Colonic mucosa (tissue), 4 donors: ENCODE measurements at places on chromosomes 7 and 10. TPM values are rescaled to one million over a fixed set of nuclear protein-coding genes. Genes with fewer than 3 reads are reported as not detected.

DNA sequence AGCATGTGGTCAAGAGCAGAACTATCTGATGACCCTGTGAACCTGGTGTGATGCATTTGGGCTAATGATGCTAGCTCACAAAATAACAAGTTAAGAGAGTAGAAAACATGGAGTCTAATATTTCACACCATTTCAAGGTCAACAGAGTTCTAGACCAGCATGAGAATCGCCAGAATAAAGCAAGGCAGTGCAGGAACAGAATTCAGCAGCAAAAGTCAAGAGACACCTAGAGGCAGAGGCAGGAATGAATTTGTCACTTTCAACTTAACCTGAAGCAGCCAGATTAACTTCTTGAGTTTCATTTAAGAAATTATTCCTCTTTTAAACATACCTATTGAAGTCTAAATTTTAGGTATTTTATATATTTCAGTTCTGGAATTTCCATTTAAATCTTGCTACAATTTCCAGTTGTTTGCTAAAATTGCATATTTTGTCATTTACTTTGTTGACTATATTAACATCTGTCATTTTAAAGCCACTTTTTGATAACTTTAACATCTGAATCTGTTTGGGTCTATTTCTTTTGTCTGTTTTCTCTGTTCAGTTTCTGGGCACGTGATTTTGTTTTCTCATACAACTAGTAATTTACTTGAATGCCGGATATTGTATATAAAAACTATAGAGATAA, 44.2 kb upstream of the PRSS58 start:
- no peaks in the 10 kb centered on the region for H3K27me3 ChIP-seq
- no peaks in the 10 kb centered on the region for H3K36me3 ChIP-seq
- H3K4me1 ChIP-seq: no peaks in the 10 kb centered on the region
- no peak for DNase-seq
- H3K27ac ChIP-seq: no peak overlapping the region

- no peaks in the 10 kb centered on the region for H3K36me3 ChIP-seq
- DNase-seq: no peak
- no peak overlapping the region for H3K4me3 ChIP-seq
- no peak overlapping the region for H3K27ac ChIP-seq
- H3K27me3 ChIP-seq: no peaks in the 10 kb centered on the region
- no peaks in the 10 kb centered on the region for H3K4me1 ChIP-seq
These were observed 101.0 kb downstream of the SKIDA1 start for GRCh38 chr10:21424459-21424861.

- no peak overlapping the region for H3K27ac ChIP-seq
- DNase-seq: no peak
- H3K36me3 ChIP-seq: no peaks in the 10 kb centered on the region
- H3K4me1 ChIP-seq: no peaks in the 10 kb centered on the region
These were observed 127.8 kb downstream of the MGMT start for GRCh38 chr10:129594811-129595210.

DNA sequence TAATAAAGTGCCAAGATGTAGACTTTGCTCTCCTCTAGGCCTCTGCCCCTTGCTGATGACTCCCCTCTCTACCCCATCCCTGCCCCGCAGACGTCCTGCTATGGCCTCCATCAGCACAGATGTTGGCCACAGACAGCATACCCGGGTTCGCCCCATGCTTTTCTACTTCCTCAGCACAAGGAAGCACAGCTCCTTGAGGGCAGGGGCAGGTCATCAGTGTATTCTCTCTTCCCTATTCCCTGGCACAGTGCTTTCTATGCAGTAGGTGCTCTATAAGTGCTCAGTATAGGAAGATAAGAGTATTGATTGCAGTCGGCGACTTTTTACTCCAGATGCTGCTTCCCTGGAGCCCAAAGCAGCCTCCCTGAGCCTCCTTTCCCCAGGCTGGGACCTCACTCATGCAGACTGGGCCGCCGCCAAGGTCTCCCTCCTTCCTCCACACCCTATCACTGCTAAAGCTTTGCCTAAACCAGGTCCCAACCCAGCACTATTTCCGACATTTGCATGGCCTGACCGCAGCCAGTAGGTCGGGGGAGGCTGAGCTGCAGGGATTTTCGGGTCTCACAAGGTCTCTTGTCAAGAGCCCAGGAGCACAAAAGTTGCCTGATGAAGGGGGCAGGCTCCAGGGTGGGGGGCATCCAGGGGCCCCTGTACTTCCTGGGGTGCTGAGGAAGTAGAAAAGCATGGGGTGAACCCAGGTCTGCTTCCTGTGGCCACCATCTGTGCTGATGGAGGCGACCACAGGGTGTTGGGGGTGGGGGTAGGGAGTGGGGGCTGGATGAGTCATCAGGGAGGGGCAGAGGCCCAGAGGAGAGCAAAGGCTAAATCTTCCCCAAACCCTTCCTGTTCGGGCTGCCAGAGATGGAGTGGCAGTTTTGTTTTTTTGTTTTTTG, 8.0 kb downstream of the CALHM3 start:
- DNase-seq: peak; percentile 41
- H3K27me3 ChIP-seq: no peaks in the 10 kb centered on the region
- no peaks in the 10 kb centered on the region for H3K36me3 ChIP-seq

DNA sequence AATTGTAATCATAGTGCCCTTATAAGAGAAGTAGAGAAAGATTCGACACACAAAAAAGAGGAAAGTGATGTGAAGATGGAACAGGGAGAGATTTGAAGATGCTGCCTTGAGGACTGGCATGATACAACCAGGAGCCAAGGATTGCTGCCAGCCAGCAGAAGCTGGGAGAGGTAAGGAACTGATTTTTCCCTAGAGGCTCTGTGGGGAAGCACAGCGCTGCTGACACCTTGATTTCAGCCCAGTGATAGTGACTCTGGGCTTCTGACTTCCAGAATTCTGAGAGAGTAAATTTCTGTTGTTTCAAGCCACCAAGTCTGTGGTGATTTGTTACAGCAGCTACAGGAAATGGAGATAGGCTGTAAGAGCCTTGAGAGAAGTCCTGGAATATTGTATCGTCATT, 98.2 kb downstream of the RAB11FIP2 start:
- no peaks in the 10 kb centered on the region for H3K27me3 ChIP-seq
- H3K4me3 ChIP-seq: no peak overlapping the region
- DNase-seq: no peak
- H3K36me3 ChIP-seq: no peaks in the 10 kb centered on the region

DNA sequence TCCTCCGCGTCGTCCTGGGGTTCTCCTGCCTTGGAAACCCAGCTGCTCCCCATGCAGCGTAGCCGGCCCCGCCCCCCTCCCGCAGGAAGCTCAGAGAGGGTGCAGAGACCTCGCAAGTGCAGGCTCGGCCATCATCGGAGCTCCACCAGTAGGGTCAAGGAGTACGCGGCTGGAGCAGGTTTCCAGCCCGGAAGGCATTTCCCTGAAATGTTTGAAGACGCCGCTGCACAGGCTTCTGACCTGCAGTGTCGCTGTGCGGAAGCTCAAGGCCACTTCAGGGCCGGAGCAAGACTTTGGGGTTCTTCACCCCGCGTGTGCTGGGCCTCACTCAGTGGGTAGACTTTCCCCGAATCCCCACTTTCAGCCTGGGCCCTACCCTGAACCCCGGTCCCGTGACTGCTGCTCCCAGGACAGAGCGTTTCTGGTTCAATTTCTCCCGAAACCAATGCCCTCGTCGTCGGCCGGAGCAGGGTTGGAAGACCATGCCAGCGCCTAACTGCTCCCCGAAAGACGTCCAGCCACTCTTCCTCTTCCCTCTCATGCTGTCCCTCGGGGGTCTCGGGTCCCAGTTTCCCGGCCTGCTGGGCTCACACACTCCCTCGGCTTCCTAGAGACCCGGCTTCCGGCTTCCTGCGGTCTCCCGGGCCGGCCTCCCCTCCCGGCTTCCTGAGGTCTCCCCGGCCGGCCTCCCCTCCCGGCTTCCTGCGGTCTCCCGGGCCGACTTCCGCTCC, 52.1 kb downstream of the INSIG1 start:
- DNase-seq: no peak
- no peaks in the 10 kb centered on the region for H3K4me1 ChIP-seq
- H3K36me3 ChIP-seq: no peaks in the 10 kb centered on the region
- no peaks in the 10 kb centered on the region for H3K27me3 ChIP-seq
- H3K4me3 ChIP-seq: no peak overlapping the region

DNA sequence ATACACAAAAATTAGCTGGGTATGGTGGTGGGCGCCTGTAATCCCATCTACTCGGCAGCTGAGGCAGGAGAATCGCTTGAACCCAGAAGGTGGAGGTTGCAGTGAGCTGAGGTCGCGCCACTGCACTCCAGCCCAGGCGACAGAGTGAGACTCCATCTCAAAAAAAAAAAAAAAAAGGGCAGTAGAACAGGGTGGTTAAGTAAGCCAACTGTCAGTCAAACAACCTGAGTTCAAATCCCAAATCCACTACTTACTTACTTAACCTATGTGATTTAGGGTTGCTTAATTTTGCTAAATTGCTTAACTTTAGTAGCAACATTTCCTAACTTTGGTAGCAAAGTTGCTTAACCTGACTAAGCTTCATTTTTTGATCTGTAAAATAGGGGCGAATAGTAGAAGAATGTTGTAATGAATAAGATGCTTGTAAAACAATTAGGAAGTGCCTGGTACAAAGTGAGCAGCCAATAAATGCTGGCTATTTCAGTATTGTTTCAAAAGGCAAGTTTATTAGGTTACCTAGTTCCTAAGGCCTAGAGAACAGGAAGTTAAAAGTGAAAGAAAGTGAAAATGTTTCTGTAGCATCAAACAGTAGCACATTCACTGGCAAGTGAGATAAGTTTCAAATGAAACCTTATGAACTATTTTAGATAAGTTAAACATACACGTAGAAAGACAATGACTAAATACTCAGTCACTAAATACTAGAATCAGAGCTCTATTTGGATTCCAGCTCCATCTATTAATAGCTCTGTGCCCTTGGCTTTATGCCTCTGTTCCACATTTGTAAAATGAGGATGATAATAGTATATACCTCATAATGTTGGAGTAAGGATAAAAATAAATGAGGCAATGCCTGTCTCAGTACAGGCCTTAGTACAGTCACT, 64.3 kb downstream of the HOXA1 start:
- DNase-seq: no peak
- H3K27ac ChIP-seq: no peak overlapping the region
- H3K4me3 ChIP-seq: no peak overlapping the region
- H3K27me3 ChIP-seq: no peaks in the 10 kb centered on the region

GRCh38 chr7:108487646-108488045, 31.4 kb upstream of the NRCAM start:
- no peak for DNase-seq
- H3K4me1 ChIP-seq: no peaks in the 10 kb centered on the region
- no peak overlapping the region for H3K27ac ChIP-seq
- H3K27me3 ChIP-seq: no peaks in the 10 kb centered on the region

DNA sequence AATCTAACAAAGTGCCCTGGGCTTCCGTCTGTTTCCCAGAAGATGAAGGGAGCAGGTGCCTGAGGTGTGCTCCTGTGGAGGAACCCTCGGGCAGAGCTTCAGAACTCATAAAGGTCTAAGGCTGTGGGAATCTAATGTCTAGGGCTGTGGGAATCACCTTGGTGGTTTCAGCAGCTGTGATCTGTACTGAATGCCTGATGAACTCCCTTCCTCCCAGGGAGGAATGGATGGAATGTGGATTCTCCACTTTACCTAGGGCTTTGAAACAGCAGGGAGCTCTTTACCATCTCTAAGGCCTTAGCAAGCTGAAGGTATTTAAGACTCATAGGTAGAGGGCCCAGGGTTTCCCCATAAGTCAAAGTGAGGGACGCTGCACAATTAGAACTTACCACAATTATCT, 36.0 kb upstream of the SEMA3E start:
- H3K27me3 ChIP-seq: no peaks in the 10 kb centered on the region
- no peak for DNase-seq
- no peaks in the 10 kb centered on the region for H3K4me1 ChIP-seq
- no peak overlapping the region for H3K27ac ChIP-seq
- H3K4me3 ChIP-seq: no peak overlapping the region
- H3K36me3 ChIP-seq: no peaks in the 10 kb centered on the region

INSIG1 gene
- 72.1 TPM for total RNA-seq

AIFM2 gene
- total RNA-seq: 25.7 TPM

H2BK1 gene
- not detected for total RNA-seq

C10orf53 gene
- not detected for total RNA-seq
